HTR-8/SVneo (cell line): ENCODE measurements at places on chromosomes 2 and 18.
A peak's percentile ranks its signal among the peaks of the same experiment; 100 is the strongest.

- no peak for DNase-seq
These were observed 152.6 kb upstream of the MEX3C start for GRCh38 chr18:51350081-51350480.

GRCh38 chr2:105062158-105062557 is 24.3 kb downstream of the MRPS9 start:
- DNase-seq, result no peak

DNA sequence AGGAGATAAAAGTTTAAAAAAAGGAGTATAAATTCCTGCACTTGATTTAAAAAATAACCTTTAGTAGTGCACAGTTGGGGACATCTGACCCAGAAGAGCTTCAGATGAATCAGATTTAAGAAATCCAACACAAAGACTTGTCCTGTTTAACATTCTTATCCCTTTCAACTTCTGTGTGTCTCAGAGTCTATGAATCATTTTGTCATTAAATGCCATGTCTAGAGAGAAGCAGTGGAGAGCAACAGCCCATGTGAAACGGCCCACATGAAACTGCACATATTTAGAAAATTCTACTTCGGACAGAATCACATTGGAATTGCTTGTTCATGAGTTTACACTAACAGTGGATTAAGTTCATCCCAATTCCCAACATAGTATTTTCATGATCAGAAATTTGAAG is 278.6 kb downstream of the SLC8A1 start:
- no peak for DNase-seq

DNA sequence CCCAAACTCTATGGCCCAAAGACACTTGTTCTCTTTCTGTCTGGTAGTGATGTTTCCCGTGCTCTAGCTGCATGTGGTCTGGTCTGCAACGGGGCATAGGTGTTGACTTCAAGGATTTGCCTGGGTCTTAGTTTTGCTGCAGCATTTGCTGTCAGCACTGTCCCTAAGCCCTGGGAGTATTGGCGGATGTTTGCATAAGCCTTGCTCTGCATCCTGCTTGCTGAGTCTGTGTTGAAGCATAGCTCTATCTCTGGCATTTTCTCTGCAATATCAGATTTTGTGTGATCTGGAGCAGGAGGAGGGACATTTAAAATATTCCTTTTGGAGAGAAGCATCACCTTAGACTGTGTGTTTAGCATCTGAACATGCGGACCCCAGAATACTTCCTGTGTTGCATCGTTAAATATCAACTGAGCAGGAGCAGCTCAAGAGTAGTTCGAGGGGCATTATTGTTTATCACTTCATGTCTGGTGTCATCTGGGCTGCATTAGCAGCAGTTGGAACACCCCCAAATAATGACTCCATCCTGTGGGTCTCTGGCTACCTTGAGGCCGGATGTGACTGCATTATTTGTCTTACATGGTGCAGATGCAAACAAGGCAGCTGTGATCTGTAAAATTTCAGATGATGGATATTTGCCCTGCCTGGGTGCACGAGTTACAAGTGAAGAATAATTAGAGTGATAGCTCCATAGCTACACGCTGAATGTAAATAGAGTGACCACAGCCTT is 231.7 kb downstream of the TRIB2 start:
- DNase-seq, result no peak

GRCh38 chr2:177597759-177598158 is 205.2 kb downstream of the AGPS start:
- no peak for DNase-seq

DNA sequence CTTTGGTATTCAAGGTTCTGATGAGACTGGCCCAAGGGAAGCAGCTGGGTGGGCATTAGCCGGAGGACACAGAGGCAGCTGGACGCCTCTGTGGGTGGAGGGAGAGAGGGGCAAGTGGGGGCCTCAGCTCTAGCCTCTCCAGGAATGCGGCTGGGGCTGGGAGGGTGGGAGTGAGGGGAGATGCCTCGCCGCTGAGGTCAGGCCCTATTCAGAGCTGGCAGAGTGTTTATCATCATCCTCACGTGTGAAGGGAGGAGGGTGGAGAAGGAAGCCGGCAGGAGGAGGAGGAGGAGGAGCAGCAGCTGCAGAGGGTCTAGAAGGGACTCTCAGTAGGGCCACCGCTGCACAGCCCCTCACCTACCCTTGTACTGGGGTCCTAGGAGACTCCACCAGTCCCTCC is 43.1 kb downstream of the TNS1 start:
- no peak for DNase-seq

GRCh38 chr2:172927641-172928357 is 147.8 kb upstream of the MAP3K20 start:
- no peak for DNase-seq

DNA sequence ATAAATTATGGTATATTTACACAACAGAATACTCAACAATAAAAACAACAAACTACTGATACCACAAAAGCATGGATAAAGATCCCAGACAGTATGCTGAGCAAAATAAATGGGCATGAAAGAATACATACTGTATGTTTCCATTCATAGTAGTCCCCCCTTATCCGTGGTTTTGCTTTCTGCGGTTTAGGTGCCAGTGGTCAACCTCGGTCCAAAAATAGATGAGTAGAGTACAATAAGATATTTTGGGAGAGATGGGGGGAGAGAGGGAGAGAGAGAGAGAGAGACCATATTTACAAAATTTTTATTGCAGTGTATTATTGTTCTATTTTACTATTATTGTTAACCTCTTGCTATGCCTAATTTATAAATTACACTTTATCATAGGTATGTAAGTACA is 21.0 kb upstream of the TGFA start:
- no peak for DNase-seq

DNA sequence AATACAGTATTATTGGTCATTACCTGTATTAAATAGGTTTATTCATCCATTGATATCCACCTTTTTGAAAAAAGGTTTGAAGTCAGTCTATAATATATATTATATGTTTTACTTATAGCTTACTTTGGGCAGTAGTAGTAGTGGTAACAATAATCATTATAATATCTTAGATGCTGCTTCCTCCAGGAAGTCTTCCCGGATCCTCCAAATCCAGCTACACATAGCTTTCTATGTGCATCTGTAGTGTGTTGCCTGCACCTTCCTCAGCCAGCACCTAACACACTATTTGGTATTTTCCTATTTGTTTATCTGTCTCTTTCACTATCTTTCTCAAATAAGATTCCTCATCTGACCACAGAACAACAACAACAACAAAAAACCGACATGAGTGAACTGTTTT is 81.0 kb downstream of the PRKCE start:
- no peak for DNase-seq

DNA sequence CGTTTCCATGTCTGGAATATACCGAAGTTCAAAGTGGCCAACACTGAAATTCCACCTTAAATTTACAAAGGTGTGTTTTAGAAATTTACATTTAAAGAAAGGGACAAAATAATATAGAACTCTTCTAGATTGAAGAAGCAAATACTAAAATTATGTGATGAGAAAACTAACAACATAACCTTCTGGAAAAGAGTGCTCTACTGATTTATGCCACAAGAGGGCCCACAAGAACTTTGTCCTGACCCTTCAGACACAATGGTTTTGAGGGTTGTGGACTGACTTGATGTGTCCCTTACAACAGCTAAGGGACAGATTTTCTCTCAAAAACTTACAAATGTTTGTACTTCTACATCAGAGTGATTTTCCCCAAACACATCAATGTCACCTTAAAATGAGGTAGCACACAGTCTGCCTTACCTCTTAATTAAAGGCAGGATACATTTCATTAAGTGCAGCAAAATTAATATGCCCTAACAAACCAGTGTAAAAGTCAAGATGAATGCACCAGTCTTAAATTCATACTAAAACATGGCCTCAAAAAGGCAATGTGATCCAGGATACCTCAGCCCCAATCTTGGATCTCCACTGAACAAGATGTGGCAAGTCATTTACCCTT is 36.2 kb downstream of the EIF2AK3 start:
- DNase-seq, result peak; percentile 67

DNA sequence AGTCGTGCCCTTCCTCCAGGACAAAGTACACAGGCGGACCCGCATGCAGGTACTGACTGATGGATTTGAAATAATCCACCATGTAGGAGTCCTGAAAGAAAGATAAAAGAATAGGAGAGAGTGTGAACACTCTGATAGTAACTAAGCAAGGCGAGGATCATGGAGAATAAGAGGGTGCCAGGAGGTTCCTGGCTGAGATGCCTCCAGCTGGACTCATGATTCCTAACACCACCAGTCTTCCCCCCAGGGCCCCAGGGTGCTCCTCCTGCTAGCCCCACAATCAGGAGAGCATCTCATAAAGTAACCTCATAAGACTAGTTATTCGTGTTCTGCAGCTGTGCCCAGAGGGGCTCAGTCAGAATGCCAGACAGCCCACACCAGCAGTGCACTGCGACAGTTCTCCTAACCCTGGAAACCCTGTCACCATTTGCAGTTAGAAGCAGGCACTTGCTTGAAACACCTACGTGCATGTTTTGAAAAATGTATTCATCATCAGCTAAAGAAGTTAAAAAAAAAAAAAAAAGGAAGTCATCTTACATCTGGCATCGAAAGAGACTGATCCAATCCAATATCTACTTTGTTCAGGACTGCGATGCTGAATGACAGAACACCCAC is 36.7 kb downstream of the RMC1 start:
- no peak for DNase-seq

GRCh38 chr2:30219886-30220875 is 11.2 kb upstream of the LBH start:
- no peak for DNase-seq

- no peak for DNase-seq
These were observed 120.7 kb downstream of the NCK2 start for GRCh38 chr2:105865222-105865913.

DNA sequence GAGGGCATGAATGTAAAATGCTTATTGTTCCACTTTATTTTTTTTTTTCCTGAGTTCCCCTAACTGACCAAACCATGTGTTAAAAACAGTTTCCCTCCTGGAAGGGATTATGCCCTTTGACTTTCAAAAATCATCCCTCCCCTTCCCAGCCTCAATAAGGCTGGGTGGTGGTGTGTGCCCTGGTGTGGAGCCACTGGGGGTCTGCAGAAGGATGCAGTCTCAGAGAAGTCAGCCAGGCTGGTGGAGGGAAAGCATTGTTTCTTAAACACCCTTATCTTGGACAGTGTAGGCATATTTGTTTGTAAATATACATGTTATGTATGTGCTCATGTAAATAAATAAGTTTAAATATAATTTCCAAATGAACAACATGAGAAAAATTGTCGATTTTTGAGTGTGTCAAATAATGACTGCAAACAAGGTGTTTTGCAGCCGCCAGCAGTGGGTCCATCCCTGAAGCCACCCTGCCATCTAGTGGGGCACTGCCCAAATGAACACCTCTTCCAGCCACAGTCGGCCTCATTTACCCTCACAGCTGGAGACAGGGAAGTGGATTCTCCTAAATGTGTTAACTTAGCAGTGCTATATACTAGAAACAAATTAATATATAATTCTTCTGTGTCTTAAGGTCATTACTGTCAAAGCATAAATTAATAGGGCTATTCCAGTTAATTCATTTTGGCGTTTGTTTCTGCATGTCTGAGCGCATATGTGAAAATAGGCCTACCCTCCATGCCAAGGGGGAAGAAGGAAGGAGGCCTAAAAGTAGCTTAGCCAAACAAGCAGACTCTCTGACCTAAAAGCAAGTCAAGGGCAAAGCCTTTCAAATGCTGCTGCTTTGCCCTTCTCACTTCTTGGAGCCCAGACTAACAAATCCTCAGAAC is 209.6 kb upstream of the PIK3C3 start:
- DNase-seq, result peak; percentile 26

GRCh38 chr18:48990481-48991318 is 39.9 kb upstream of the SMAD7 start:
- no peak for DNase-seq

GRCh38 chr2:136226903-136227302 is 109.0 kb upstream of the CXCR4 start:
- DNase-seq, result no peak

DNA sequence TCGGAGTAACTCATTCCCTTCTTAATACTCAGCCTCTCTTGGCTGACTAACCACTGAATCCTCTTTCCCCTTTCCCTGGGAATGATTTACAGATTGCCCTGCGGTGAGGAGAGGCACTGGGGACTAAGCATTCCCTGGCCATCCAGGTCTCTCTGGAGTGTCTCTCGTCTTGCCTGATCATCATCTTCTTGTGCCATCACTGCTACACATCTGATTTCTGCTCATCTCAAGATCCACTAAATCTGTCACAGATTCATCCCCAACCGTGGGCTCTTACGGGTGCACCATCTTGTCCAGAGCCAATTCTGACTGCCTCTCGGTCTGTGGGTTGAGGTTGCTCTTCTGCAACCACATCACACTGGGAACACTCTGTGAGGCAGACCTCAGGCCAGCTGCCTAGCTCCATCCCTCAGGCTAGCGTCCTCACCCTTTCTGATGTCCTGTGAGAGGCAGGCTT is 12.0 kb downstream of the SFTPB start:
- no peak for DNase-seq

DNA sequence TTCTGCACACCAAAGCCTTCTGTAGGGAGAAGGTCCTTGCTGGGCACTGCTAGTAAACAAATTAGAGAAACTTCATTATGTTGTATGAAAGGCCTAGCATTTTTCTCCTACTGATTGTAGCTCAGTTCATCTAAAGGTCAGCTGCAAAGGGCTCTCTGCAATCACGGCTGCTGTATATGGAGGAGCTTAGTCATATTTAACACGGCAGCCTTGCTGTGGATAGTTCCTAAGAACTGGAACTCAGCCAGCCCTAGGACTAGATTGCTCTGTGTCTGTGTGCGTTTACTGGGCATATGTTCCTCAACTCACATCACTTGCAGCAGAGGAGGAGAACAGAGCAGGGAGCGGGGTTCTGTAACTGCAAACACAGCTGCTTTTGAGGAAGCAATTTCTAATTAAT is 1103.9 kb upstream of the KLHL29 start:
- DNase-seq, result no peak

GRCh38 chr2:140851258-140851981 is 1279.4 kb downstream of the LRP1B start:
- no peak for DNase-seq

- DNase-seq, result no peak
These were observed 94.2 kb upstream of the LHCGR start for GRCh38 chr2:48849770-48850169.

DNA sequence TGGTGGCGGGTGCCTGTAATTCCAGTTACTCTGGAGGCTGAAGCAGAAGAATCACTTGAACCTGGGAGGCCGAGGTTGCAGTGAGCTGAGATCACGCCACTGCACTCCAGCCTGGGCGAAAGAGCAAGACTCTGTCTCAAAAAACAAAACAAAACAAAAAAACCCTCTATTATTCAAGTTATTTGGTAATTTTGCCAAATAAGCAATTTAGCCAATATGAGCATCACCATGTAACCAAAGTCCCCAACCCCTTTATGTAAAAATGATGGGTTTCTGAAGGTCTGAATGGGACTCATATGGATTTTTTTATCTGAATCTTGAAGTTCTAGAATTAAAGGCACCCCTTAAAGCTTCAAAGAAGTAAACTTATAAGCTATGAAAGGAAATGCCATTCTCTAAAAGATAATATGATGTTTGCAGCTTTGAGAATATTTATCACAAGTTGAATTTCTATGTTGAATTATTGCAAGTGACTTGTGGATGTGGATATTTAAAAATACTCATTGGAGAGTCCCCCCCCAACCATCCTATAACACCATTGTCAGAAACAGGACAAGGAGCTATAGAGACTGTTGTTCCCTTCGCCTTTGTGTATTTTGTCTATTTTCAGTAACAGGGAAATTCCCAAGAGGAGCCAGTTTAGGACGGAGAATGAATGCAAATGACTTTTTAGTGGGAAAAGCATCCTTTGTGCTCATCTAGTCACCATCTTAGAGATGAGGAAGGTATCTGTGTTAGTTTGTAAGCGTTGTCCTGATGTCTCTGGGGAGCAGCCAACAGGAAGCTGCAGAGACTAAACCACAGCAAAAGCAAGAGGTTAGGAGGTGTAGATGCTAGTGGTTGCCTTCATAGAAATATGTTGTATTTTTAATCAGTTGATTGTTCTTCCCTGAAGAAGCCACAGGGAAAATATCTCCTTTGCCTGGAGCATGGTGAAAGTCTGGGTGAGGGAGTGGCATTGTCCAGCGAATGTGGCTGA is 68.3 kb downstream of the TET3 start:
- no peak for DNase-seq
